Stimulated activated CD8-positive, alpha-beta memory T cell treated with anti-CD3 and anti-CD28 coated beads, Interleukin-15, amount 100 ng/mL, for 4 hours (primary cell): ENCODE measurements at places on chromosomes 7 and 10.

DNA sequence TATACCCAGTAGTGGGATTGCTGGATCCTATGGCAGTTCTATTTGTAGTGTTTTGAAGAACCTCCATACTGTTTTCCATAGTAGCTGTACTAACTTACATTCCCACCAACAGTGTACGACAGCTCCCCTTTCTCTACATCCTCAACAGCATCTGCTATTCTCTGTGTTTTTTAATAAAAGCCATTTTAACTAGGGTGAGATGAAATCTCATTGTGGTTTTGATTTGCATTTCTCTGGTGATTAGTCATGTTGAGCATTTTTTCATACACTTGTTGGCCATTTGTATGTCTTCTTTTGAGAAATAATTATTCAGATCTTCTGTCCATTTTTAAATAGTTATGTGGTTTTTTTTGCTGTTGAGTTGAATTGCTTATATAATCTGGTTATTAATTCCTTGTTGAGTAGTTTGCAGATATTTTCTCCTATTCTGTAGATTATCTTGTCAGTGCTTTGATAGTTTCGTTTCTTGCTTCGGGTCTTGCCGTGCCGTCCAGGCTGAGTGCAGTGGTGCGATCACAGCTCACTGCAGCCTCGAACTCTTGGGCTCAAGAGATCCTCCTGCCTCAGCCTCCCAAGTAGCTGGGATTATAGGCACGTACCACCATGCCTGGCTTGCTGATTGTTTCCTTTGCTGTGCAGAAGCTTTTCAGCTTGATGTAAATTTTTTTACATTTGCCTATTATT, 12.0 kb downstream of the MTG1 start:
- no peak for DNase-seq

- no peak for DNase-seq
Observed at GRCh38 chr7:132639983-132640382, 63.7 kb upstream of the PLXNA4 start.

GRCh38 chr10:49608166-49609005, 1.7 kb upstream of the SLC18A3 start:
- no peak for DNase-seq

DNA sequence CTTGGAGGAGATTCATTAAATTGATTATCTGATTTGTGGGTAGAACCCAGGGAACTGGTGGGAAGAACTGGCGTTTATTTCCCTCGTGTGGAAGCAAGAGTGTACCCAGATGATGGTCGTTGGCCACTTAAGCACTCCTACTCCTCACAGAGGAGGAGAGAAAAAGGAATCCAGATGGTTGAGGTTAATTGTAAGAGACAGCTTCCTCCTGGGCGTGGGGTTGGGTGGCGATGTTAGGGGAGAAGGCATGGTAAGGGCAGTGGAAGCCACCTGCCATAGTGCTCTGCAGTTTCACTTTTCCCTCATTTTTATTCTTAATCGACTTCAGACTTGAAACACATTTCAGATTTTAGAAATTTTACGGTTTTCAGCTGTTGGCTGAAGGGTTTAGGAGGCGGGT, 104.1 kb downstream of the DOCK1 start:
- DNase-seq = no peak

DNA sequence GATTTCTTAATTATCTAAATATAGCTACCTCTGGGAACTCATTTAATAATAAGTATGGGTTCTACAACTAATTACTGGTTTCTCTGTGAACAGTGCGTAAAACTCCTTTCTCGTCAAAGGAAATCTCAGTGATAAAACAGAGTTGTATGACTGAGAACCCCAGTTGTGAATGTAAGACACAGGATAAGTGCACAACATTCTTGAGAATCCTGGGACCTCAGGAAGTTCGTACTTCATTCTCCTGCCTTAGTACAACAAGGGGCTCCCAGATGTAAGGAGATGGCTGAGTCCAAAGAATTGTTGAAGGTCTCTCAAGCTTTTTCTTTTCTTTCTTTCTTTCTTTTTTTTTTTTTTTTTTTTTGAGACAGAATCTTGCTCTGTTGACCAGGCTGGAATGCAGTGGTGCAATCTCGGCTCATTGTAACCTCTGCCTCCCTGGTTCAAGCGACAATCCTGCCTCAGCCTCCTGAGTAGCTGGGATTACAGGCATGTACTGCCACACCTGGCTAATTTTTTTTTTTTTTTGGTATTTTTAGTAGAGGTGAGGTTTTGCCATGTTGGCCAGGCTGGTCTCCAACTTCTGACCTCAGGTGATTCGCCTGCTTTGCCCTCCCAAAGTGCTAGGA, 12.5 kb downstream of the DENND10 start:
- no peak for DNase-seq

- no peak for DNase-seq
Observed at GRCh38 chr7:18547509-18548187, 52.1 kb downstream of the HDAC9 start.

- no peak for DNase-seq
Observed at GRCh38 chr10:14302035-14302434, 28.7 kb downstream of the FRMD4A start.

- DNase-seq = no peak
Observed at GRCh38 chr10:49645871-49646870, 32.3 kb downstream of the CHAT start.

GRCh38 chr7:4642468-4643203, 39.5 kb upstream of the FOXK1 start:
- DNase-seq = no peak

GRCh38 chr7:152459724-152460251, 24.0 kb upstream of the KMT2C start:
- DNase-seq = no peak

DNA sequence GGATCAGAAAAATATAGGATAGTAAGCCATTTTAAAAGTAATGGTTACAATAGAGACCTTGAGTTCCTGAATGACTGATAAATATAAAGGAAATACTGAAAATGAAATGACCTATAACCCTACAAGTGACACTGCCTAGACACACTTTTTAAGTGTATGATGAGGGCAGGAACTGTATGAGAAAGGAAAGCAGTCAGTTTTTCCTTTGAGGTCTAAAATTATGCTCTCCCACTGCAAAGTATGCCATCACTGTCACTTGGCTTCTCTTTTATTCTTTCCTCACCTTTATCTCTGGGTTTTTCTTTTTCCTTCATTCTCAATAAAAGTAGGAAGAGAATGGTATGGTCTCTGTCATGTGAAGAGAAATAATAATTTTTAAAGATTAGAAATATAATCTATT, 13.5 kb downstream of the REEP3 start:
- DNase-seq = no peak

DNA sequence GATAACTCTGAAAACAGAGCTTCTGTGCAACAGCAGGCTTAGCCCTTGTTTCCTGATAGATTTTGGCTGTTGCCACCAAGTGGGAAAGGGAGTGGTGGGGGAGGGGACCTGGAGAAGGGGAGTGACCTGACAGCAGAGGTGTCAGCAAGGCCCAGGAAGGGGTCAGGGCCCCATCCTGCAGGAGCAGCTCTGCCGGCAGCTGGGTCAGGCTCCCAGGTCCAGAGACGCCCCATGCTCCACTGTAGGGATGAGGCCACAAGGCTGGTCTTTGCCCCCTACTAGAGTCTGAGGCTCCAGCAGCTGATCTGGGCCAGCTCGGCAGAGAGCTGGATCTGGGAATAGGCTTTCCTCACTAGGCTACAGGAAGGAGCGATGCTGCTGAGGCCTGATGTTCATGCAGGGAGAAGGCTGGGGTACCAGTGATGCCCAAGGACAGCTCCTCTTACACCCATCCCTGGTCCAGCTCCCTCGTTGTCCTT, 44.0 kb upstream of the ZMIZ1 start:
- DNase-seq = no peak

DNA sequence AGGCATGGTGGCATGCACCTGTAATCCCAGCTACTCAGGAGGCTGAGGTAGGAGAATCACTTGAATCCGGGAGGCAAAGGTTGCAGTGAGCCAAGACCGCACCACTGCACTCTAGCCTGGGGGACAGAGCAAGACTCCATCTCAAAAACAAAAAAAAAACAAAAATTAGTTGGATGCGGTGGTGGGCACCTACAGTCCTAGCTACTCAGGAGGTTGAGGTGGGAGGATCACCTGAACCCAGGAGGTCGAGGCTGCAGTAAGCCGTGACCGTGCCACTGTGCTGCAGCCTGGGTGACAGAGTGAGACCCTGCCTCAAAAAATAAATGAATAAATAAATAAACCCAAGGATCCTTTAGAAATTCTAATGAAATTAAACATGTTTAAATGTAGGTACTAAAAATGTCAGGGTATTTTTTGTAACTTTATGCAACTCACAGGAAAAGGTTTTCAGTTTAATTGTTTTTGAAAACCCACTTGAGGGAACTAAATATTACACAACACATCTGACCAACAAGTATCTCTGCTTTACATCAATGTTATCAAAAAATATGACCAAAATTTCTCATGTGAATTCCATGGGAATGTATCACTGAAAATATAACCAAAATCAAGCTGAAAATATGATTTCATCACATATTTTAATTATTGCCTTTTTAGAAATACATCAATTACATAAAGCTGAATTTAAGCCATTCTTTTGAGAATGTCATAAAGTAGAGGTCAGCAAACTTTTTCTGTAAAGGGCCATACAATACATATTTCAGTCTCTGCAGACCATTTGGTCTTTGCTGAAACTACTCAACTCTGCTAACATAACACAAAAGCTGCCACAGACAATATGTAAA, 23.9 kb downstream of the UPF2 start:
- DNase-seq = no peak
